ENCODE measurements at places on chromosomes 13 and 19.
A peak's percentile ranks its signal among the peaks of the same experiment; 100 is the strongest.

- DNase-seq, result no peak
Observed at GRCh38 chr13:23430664-23431063, 2.8 kb downstream of the SACS start.

DNA sequence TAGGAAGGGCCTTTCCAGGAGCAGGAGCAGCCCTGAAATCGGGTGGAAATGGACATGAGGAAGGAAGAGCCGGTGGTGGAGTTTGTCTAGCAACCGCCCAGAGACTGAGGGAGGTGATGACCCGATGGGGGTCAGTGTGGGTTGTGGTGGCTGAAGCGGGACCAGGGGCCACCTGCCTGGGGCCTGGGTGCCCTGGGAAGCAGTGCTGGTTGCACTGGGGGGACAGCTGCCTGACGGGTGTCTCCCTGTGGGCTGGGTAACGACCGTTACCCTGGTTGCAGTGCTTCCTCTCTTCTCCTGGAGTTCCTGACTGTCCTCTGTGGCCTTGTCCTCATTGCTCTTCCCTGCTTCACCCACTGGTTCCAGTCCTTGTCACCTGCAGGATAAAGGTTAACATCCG is 13.0 kb downstream of the ZNF536 start:
- DNase-seq, result no peak

- no peak for DNase-seq
Observed at GRCh38 chr19:29540114-29540513, 14.3 kb downstream of the VSTM2B start.

DNA sequence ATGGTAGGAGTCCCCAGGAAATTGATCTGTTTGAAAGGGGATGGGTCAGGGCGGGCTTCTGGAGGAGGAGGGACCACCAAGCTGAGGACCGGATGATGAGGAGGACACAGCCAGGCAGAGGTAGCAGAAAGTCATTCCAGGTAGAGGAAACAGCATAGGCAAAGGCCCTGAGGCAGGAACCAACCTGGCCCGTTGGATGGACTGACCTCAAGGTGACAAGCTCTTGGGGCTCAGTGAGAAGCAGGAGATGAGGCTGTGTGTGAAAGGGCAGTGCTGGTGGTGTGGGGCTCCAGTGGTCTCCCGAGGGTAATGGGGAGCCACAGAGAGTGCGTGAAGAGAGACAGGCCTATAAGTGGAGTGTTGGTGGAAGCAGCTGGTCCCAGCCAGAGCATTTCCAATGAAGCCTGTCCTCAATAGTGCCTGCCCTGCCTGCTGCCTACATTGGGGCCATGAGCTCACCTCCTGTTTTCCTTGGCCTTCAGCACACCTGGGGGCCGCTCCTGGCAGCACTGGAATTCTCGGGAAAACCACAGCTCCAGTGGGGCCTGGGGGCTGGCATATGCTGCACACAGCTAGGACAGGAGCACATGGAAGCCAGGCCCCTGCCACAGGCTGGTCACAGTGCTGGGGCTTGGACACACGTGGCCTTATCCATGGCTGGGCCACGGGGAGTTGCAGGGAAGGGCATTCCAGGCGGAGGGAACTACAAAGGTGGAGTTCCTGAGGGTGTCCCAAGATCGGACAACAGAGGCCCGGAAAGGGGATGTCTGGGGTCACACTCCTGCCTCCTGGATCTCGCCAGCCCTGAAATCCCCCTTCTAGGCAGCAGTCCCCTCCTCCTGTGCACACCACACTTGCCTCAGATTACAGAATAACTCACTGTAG is 2.3 kb upstream of the COMP start:
- no peak for DNase-seq

GRCh38 chr13:103273825-103274224 is 207.6 kb upstream of the SLC10A2 start:
- no peak for DNase-seq

- DNase-seq, result no peak
Observed at GRCh38 chr19:55321466-55322137, 3.5 kb downstream of the TMEM150B start.

- no peak for DNase-seq
Observed at GRCh38 chr19:1587872-1588271, 4.8 kb downstream of the MBD3 start.

- DNase-seq, result no peak
Observed at GRCh38 chr13:22703601-22704209, 477.1 kb upstream of the SGCG start.

GRCh38 chr13:55554741-55555140 is 1586.0 kb upstream of the PRR20A start:
- no peak for DNase-seq

DNA sequence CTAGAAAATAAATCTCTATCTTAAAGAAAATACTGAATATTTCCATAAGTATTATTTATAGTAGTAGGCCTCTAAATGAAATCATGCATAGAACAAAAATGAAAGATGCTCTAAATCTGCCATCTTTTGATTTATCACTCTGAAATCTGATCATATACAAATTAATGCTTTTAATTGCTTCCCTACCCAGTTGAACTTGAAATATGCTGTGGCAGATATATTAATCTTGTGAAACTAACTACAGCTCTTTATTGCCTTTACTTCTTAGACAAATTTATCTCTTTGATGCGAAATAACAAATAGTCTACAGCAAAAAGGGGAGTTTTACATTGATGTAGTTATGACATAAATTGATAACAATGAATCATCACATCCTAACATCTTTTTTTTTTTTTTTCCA is 510.7 kb upstream of the SLITRK6 start:
- no peak for DNase-seq

DNA sequence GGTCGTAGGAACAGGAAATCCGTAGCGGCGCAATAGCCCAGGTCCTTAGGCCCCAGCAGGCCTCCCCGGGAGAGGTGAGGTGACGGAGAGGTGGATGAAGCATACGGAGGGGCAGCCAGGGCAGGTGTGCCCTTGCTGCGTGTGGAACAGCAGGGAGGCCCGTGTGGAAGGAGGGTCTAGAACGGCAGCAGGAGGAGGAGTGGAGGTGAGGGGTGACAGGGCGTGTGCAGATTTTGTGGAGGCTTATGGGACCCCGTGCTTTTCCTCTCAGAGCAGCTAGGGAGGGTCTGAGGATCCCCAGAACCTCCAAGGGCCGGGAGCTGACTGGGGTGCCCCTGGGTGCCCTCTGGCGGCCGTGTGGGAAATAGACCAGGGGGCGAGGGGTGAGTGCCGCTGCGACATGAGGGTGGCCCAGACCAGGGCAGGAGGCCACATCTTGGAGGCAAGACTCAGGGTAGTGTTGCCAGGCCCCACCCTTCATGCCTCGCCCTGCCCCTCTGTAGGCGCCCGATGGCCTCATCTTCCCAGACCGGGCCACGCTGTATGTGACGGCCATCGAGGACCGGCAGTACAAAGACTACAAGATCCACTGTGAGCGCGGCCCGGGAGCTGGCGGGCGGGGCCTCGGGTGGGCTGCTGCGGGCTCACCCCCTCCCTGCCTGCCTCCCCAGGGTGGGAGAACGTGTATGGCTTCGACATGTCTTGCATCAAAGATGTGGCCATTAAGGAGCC is 5.0 kb upstream of the ADM5 start:
- DNase-seq, result no peak

GRCh38 chr13:110499621-110500281 is 61.8 kb downstream of the RAB20 start:
- DNase-seq, result peak; percentile 66

- no peak for DNase-seq
Observed at GRCh38 chr19:1214862-1215731, 9.5 kb downstream of the STK11 start.

DNA sequence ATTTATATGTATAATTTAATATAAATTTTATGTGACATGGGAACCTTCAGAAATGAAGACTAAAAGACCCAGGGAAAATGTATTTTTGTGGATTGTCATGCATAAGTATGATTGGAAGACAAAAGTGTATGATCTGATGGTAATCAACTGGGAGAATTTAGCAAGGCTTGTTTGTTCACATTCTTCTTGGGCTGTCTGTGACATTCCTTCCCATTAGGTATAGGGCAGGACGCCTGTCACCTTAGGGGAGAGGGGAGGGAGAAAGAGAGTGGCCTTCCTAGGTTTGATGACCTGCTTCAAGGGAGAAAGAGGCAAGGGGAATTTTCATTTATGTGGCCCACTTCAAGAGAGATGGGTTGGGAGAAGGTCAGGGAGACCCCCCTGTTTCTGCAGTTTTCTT is 22.4 kb downstream of the PIBF1 start:
- DNase-seq, result no peak

DNA sequence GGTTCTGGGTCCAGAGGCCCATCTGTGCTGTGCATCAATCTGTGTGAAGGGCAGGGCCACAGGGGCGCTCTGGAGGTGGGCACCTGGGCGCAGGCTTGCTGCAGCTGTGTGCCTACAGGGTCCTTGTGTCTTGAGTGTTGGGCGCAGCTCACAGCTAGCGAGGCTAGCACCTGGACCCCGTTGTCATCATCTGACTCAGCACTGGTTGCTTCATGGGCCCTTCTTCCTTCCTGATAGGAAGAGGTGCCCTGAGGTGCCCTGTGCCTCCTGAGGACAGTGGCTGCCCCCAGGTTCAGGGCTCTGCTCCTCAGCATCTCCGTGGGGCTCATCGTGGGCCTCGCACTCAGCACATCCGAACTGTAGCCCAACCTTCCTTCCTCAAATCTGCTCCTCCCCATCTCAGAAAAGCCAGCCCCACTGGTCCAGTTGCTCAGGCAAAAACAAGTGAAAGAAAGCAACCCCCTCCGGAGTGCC is 54.8 kb downstream of the GATAD2A start:
- no peak for DNase-seq

DNA sequence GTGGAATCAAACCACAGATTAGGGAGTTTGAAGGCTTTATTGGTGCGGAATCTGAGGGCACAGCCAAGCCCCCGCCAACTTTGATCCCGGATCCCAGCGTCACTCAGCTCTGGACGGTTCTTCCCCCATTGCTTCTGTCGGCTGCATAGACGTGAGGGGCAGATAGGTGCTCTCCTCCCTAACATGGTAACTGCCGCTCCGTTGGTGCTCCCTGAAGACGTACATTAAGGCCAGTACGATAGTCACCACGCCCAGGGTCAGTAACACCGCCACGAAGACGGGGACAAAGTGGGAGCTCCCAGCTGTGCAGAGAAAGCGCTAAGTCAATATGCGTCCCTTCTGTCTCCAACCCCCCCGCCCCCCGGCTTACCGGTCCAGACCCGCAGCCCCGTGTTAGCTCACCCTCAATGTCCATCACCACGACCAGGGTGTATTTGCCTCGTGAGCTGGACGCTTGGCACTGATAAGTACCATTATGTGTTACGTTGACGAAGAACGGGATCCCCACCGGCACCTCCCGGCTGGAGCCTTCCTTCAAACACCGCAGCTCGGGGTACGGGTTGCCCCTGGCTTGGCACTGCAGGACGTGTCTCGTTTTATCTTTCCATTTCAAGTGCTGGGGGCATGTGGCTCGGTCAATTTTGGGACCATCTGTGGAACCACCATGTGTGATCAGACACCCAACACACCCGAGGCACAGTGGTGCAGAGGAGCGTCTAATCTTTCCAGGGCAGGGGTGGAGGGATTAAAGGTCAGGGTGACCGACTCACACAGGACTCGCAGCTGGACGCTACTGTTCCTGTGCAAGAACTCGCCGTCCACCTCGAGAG is 644 bp upstream of the RAVER1 start:
- DNase-seq, result no peak

- DNase-seq, result no peak
Observed at GRCh38 chr19:14536926-14537692, 7.7 kb downstream of the TECR start.

GRCh38 chr13:73714522-73714921 is 419.7 kb downstream of the KLF12 start:
- no peak for DNase-seq

GRCh38 chr19:39052243-39052746 is 19.9 kb upstream of the FBXO27 start:
- no peak for DNase-seq

GRCh38 chr13:28218679-28219078 is 80.3 kb downstream of the PAN3 start:
- no peak for DNase-seq

DNA sequence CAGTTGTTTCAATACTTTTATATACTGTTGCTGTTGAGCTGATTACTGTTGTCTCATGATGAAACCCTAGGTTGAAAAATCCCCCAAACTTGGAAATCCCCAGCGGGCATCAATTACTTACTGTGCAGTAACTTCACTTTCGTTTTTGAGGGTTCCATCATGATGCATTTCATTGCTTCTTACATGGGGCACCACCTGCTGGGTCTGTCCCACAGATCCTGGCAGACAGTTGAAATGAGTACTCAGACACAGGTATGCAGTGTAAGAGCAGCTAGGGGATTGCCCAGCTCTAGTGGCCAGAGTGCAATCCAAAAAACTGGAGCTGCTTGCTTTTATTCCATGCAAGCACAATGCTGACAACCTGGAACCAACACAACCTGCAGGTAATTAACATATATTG is 132.5 kb upstream of the ZNF91 start:
- no peak for DNase-seq

GRCh38 chr13:73081256-73081915 is 22.6 kb downstream of the KLF5 start:
- DNase-seq, result no peak

DNA sequence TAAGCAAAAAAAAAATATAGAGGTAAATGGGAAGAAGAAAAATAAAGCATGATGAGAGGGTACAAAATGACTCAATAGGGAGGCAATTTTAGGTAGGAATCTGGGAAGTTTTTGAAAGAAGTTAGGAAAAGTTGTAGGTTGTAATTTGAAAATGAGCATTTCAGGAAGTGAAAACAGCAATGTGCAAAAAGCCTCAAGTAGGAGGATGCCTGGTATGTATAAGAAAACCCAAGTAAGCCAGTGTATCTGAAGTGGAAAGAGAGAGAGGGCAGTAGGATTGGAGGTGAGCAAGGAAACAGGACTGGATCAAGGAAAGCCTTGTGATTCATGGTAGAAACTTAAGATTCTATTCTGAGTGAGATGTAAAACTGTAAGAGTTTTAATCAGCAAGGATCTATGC is 121.6 kb upstream of the SPRY2 start:
- DNase-seq, result no peak

- DNase-seq, result no peak
Observed at GRCh38 chr13:31468114-31468902, 268.5 kb downstream of the B3GLCT start.

DNA sequence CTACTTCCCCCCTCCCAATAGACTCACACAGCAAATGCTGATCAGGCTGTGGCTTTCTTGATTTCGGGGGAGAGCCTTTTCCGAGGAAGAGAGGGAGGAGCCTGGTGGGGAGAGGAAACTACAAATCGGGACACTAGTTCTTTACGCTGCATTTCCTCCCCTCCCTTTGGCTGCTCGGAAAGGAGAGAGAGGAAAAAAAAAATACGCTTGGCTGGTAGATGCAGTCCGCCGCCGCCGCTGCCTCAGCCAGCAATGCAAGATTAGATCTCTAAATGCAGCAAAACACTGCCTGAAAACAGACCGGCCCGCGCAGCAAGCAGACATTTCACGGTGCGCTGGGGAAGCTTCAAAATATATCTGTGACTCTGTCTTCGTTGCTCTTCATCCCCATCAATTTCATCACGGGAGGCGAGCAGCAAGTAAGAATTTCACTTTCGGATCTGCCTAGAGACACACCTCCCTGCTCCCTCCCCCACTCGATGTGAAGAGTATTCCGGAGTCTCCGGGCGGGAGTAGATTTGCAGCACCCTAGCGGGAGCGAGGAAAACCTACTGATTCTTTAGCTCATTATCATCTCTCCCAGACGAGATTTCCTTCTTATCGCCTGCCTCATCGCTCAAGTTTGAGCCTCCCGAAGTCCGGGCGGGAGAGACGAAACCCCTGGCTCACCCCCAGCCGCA is at the start of gene PCDH17:
Gene PCDH17 (plus strand): TSS at position 149 of the 680 bp plus-strand sequence. CDS start 803 bp downstream, outside the sequence.
- no peak for DNase-seq
